ENCODE measurements at places on chromosomes 2 and 18.

- DNase-seq = peak; percentile 7
These were observed 50.0 kb downstream of the CPO start for GRCh38 chr2:206989311-206989710.

DNA sequence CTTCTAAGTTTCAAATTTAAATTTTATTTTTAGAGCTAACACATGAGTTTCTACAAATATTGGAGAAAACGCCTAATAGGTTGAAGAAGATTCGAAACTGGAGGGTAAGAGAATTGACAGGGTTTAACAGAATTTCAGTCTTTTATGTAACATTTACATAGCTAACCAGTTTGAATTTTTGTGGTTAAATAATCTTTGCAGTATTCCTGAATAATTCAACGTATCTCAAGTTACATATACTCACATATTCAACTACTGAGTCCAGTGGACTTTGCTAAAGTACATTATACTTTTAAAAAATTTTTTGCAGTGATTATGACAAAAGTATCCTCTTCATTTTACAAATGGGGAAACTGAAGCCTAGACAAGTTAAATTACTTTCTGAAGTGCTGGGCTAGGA lies 34.0 kb downstream of the CCNT2 start:
- DNase-seq = no peak

- no peak for DNase-seq
These were observed 716.4 kb upstream of the CHAC2 start for GRCh38 chr2:53051157-53051556.

DNA sequence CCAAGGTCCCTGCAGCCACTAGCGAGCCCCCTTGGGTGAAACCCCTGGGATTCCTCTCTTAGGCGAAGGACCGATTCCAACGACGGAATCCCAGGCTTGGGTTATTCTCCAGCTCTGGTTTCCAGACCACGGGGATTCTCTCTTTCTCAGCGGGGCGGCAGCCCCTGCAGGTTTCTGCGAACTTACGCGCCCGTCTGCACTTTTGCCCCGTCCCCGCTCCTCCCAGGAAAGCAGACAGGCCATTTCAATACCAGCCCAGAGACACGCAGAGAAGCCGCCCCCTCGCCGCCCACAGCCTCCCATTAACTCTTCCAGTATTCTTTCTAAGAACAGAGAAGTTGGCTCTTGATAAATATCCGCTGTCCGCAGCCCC lies 1.2 kb downstream of the CBLN2 start:
- no peak for DNase-seq

DNA sequence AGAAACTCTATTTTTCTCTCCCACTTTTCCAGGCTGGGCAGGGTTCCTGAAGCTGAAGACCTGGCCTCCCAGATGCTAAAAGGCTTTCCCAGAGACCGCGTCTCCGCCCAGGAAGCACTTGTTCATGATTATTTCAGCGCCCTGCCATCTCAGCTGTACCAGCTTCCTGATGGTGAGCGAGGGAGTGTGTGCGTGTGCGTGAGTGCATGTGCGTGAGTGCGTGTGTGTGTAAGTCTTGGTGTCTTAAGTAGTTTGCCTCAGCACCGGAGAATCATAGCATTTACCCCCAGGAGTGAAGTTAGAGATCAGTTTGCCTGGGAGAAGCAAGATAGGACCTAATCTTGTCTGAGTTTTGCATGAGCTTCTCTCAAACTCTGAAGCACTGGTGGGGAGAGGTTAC lies 73.7 kb downstream of the CDK15 start:
- no peak for DNase-seq

- peak; percentile 22 for DNase-seq
These were observed 48.0 kb upstream of the ANXA4 start for GRCh38 chr2:69693775-69694450.

DNA sequence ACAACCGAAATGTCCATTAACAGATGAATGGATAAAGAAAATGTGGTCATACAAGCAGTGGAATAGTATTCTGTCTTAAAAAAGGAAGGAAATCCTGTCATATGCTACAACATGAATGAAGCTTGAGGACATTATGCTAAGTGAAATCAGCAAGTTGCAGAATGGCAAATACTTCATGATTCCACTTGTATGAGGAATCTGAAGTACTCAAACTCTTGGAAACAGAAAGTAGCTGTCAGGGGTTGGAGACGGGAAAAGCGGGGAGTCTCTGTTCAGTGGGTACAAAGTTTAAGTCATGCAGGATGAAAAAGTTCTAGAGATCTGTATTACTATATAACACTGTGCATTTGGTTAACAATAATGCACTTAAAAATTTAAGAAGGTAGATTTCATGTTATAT lies 209.0 kb upstream of the SIX2 start:
- DNase-seq = no peak

DNA sequence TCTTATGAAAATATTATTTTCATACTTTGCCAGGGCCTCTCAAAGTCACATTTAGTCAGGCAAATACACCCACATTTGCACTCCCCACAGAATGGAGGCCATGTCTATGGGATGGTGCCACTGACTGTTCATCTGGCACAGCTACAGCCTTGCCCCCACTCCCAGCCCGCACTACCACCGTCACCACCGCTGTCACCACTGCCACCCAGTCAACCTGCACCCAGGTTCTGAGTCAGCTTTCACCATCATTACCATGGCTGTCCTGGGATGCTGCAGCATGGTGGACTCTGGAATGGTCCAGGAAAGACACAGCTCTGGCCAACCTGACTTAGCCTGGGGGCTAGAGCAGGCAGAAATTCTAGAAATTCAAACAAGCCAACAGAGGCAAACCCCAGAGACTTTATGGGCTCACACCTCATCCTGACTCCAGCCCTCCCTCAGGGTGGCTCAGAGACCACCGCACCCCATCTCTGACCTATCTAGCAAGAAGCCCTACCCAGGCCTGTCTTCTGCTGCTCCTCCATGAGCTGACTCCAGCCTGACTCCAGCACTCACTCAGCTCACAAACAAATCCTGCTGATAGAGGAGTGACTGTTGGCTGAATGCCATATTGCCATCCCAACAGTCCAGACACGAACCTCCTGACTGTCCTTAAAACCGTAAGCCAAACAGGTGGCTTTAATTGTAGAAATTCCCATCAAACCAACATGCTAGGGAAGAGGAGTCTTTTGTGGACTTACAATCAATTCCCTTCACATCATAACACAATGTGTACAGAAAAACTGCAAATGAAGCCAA lies 28.0 kb downstream of the DNER start:
- no peak for DNase-seq

DNA sequence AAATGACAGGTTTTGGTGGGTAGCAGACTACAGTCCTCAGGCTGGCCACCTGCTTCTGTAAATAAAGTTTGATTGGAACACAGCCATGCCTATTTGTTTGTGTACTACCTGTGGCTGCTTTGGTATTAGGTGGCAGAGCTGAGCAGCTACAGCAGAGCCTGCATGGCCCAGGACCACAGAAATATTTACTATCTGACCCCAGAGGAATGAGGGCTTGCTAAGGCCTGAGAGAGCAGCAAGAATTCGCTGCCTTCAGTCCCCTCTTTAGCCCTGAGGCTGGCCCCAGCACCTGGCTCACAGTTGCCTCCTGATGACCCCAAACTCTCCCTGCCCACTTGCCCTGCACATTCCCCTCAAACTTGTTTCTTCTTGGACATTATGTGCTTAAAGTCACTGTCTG lies 32.5 kb downstream of the POLR1A start:
- DNase-seq = no peak

DNA sequence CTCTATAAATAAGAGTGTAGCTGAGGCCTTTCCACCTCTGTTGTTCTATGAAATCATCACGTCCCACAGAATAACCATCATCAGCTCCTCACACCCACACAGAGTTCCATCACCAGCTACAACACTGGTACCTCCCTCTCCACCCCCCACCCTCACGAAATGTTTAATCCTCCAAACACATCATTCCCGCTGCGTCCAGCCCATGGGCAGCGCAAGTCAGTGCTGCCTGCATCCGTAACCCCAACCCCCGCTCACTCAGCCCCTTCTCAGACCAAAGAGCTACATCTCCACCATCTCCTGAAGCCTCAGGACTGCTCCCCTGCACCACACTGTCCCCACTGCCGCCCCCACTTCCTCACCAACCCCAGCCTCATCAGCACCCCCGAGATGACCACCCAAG lies 19.4 kb downstream of the DNMT3A start:
- no peak for DNase-seq

GRCh38 chr2:88187038-88187676 lies 17.0 kb downstream of the THNSL2 start:
- peak; percentile 26 for DNase-seq

- DNase-seq = no peak
These were observed 57.0 kb upstream of the SCN1A start for GRCh38 chr2:166184789-166185188.

DNA sequence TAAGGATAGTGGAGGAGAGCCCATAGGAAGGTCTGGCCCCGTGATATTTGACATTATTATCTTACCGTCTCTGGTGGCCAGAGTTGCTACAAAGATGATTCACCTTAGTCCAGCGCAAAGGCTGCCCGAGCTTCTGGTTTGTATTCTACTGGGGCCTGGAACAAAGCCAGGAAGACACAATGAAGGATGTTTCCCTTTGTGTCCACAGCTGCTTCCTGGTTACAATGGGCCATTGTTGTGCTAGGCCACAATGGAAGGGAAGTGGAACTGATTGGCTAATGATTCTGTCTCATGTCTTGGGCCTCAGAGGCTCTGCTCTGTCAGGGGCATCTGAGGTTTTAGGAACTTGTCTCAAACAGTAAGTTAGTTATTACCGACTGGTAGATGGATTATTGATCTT lies 132.2 kb downstream of the TDRD15 start:
- DNase-seq = peak; percentile 10

- DNase-seq = no peak
These were observed 364.0 kb downstream of the GPD2 start for GRCh38 chr2:156800065-156800653.

GRCh38 chr2:112077814-112078213 lies 22.7 kb downstream of the TMEM87B start:
- DNase-seq = no peak

DNA sequence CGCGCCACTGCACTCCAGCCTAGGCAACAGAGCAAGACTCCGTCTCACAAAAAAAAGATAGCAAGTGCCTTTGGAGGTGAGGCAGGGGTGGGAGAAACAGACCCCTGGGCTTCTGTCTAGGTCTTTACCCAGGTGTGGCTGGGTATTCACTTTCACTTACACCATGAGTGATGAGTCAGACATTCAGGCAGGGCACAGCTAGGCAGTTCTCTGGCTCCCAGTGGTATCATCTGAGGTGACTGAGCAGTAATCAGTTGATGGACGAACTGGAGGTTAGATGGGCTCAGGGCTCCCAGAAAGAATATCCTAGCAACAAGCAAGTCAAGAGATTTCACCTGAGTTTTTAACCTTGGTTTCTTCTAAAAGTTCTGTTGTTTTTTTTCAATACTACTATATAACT lies 107.0 kb upstream of the RAB6C start:
- no peak for DNase-seq

- DNase-seq = no peak
These were observed 230.9 kb downstream of the LOXHD1 start for GRCh38 chr18:46426021-46426678.

DNA sequence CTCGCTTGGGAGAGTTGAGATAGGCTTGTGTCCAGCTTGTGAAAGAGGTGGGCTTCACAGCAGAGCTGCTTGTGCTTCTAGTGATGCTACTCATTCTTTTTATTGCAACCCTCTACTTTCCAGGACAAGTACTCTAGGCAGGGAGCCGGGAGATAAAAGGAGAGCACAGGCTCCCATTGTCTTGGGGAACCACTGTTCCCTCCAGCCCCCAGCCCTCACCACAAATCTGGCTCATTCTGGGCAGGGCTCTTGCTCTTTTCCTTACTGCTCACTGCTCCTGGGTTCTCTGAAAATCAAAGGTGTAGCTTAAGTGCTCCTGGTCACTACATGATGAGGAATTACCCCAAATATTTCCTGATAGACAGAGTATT lies 81.4 kb downstream of the CABYR start:
- DNase-seq = no peak

Data from CD4-positive, alpha-beta T cell treated with Interferon alpha-2 for 1 hour (primary cell).